ENCODE measurements at places on chromosomes 2 and 18.

GRCh38 chr2:71884303-71885042 is 263.2 kb downstream of the CYP26B1 start:
- DNase-seq = no peak

DNA sequence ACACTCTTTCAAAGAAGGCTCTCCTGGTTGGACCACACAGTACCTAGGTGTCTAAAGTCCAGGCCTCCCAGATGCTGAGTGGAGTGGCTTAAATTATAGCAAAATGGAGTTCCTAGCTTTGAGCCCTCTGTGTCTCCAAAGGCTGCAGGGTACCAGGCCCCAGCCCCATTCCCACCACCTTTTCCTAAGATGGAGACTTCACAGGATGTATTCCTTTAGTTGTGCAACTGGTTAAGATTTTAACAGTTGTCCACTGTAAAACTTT is 4.9 kb downstream of the SMAD7 start:
- DNase-seq = no peak

DNA sequence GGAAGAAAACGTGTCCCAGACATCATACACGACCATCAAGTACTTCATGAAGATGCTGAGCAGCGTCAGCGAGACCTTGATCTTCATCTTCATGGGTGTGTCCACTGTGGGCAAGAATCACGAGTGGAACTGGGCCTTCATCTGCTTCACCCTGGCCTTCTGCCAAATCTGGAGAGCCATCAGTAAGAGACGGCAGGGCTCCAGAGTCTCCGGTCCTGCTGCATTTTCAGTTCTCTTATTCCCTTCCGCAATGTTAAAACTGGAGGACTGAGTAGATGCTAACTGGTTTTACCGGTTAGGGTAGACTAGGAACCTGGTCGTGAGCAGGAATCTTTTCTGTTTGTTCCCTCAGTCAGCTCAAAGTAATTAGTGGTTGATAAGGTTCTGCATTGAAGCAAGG is 32.3 kb downstream of the SLC9A4 start:
- DNase-seq = no peak

DNA sequence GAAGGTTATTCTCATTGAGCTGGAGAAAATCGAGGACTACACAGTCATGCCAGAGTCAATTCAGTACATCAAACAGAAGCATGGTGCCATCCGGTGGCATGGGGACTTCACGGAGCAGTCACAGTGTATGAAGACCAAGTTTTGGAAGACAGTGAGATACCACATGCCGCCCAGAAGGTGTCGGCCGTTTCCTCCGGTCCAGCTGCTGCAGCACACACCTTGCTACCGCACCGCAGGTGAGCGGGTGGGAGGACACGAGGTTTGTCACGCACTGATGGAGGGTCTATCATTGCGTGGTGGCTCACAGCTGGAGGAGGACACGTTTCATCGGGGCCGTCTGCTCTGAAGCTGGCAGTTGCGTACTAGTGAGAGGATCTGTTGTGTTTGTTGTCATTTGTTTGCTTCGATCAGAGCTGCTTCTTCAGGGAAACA is 48.2 kb downstream of the IL1RL2 start:
- DNase-seq = no peak

DNA sequence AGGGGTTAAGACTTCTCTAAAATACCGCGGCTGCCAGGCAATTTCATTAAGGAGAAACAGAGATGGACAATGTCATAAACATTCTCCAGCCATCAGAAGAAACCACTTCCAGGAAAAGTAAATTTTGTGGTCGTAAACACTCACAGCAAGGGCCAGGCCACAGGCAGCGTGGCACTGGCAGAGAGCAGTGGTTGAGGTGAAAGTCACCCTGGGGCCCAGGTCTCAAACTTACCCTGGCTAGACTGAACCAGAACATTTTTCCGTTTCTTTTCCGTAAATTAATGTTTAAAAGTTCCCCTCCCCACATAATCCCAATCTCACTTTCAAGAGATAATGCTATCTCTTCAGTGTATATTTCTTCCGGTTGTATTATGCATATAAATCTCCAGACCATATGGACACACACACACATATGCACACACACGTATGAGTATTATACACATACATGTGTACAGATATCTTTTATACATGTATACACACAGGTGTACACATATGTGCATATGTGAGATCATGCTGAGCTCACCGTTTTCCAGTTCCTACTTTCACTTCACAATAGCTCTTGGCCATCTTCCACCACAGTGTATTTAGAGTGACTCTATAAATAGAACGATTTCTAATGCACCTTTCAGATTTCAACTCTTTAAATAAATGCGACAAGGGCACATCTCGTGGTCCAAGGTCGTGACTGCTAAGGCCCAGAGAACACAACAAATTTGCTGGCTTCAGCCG is 90.1 kb downstream of the MALT1 start:
- DNase-seq = no peak

DNA sequence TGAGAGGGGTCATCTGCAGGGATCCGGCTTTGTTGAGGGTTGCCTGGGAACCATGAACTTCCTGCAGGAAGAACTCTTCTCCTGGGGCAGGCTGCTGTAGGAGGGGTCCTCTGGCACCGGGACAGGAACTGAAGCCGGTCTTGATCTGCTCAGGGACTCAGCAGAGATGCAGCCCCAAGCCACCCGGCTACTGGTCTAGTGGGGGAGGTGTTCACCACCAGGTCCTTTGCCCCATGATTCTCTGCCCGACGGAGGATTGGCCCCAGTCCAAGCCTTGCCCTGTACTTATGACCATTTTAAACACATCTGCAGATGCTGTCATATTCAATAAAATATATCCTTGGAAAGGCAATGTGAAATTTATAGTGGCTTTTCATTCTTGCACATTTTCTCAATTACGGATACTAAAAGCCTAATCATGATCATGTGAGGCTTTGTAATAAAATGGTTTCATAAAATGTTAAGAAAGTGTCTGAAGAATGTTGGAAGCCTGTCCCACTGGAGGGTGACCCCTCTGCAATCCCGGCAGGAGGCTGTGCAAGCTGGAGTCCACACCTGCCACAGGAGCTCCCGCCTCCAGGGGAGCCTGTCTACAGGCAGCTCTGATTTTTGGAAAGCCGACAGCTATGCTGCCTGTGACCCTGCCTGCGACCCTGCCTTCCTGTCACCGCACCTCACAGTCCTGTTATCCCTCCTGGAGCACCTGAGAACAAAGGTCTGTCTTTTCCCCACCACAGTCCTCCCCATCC is 98.8 kb upstream of the TAF1B start:
- DNase-seq = no peak

GRCh38 chr2:168565512-168565911 is 109.4 kb downstream of the CERS6 start:
- DNase-seq = no peak

All from CD8-positive, alpha-beta T cell (primary cell).